ENCODE measurements at places on chromosomes 6 and 20.
A peak's percentile ranks its signal among the peaks of the same experiment; 100 is the strongest.

- no peak for DNase-seq
These were observed 5.9 kb downstream of the RBM38 start for GRCh38 chr20:57396984-57397692.

- DNase-seq: peak; percentile 75
These were observed 496 bp downstream of the TMEM242 start for GRCh38 chr6:157322792-157323254.

DNA sequence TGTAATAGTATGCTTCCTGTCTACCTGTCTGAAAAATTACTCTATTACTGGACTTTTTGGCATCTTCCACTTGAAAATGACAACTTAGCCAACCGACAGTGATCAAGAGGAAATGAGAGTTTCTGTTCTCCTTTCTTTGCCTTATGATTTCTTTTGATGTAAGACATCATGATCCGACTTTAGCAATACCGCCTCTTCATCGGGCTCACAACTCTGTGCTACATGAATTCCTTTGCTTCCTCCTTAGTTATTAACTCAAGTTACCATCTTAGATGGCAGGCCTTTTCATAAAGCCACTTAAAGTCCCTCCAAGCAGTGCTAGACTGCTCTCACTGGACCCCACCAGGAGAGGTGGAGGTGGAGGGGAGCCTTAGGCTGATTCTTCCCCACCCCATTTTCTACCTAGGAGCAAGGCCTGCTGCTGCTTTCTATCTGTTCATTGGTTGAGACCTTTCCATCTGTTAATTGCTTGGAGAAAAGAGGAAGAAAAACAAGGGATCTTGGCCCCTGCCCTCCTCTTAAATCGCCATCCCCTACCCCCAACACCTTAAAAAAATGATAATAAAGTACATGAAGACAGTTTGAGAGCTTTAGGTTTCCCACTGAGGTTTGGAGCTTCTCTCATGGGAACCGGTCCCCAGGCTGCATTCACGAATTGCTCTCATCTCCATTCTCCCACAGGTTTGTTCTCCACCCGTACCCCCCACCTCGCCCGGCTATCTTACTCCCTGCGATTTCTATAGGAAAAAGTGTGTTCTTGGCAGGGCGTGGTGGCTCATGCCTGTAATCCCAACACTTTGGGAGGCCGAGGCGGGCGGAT is 21.6 kb upstream of the MCM3 start:
- no peak for DNase-seq

GRCh38 chr20:59636766-59637370 is 32.5 kb downstream of the PHACTR3 start:
- no peak for DNase-seq

- DNase-seq: peak; percentile 41
These were observed 142.1 kb downstream of the MYB start for GRCh38 chr6:135323202-135323668.

DNA sequence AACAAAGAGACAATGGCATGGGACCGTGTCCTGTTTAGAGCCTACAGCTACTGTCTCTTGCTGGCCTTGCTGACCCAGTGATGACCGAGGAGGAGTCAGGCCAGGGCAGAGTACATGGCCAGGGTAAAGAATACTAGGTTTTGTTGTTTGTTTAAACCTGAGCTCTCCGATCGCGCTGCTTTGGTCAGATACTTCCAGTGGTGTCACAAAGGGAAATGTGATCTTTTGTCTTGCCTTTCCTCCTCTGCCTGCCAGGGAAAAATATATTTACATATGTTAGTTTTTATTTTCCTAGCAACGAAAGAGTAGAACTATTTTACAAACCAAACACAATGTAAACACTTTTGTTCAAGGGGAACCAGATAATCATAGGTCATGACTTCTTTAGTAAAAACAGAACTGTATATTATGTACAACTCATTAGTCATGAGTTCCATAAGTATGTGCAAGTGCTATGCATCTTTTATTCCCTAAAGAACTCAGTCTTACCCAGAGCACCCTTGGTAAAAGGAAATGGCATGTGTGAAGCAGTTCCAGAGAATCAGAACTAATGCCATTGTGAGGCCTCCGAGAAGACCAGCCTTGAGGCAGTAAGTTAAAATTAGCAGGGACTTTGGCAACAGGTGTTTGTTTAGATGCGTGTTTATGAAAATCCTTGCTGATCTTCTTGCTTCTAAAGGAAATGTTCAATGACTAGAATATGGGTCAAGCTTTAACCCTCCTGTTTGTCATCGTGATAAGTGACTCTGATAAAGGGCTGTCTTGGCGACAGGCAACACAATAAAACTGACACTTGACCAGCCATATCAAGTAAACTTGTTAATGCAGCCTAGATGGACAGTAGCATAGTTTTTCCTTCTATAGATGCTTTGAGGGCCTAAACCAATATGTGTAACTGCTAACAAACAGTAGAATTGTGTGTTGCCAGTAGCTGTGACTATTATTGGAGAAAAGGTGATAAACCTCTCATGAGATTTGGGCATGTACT is 204.6 kb downstream of the NKAIN2 start:
- DNase-seq: no peak

DNA sequence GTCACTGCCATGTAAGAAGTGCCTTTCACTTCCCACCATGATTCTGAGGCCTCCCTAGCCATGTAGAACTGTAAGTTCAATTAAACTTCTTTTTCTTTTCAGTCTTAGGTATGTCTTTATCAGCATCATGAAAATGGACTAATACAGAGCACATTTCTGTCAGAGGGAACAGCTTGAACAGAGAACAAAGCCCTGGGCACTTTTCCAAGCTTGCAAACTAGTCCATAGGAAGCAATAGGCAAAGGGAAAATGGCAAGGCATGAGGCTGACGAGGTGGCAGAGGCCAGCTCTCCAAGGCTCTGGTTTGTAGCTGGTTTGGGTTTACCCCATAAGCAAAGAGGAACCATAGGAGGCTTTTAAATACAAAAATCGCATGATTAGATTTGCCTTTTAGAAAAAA is 185.1 kb upstream of the HDDC2 start:
- no peak for DNase-seq

GRCh38 chr20:45350217-45350616 is 2.0 kb upstream of the SDC4 start:
- no peak for DNase-seq

DNA sequence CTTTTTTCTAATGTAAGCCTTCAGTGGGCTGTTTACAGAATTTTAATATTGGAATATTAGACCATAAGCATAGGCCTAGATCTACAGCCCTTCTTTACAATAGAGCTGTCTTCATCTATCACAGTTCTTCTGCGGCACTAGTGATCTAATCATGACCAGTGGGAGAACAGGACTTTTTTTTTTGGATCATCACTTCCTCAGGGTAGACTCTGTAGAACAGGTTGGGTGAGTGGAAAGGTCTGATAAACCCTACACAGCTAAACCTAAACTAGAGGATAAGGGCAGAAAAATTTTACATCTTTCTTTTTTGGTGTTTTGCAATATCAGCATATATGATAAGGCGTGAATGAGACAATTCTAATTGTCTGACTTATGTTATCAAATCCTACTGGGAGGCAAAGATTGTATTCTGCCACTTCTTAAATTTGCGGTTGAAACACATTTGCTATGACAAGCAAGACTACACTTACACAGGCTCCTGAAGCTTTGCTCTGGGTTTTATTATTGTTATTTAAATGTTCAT is 52.2 kb downstream of the GOPC start:
- DNase-seq: no peak

DNA sequence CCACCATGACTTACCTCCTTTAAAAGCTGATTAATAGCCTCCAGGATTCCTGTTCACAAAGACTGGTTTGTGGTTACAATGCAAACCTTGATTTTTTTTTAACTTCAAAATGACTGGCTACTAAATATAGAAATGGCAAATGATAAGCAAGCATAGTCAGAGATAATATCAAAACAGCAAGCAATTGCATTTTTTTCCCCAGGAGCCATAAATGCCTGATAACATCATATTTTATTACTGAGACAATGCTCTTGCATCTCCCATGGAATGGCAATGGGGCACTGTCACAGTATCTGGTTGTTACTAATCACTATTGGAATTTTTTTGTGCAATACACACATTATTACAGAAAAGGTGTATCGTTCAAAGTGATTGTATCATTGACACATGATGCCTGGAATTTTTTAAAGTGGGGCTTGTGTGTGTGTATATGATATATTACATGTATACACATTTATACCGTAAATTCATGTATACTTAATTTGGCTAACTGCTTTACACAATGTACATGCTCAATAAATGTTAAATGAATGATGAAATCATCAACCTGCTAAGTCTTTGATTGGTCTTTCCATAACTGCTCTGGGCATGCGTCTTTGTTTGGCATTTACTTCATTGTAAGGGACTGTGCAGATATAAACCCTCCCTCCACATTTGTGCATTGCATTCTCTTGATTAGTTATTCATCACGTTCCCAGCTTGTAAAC is 980 bp upstream of the SALL4 start:
- no peak for DNase-seq

- no peak for DNase-seq
These were observed 246.6 kb downstream of the GRIK2 start for GRCh38 chr6:101640131-101640530.

GRCh38 chr6:152783217-152783878 is 32.8 kb downstream of the VIP start:
- no peak for DNase-seq

GRCh38 chr6:27591699-27592480 is 119.0 kb upstream of the ZNF184 start:
- DNase-seq: no peak

GRCh38 chr6:134065706-134066105 is 13.3 kb upstream of the SLC2A12 start:
- no peak for DNase-seq

GRCh38 chr6:34990971-34991560 is 102.0 kb downstream of the ANKS1A start:
- DNase-seq: no peak

GRCh38 chr20:50294164-50295088 is 103.8 kb downstream of the CEBPB start:
- DNase-seq: no peak

GRCh38 chr6:43665376-43665775 is 20.5 kb downstream of the RSPH9 start:
- no peak for DNase-seq

GRCh38 chr6:143744551-143745165 is 66.9 kb downstream of the PHACTR2 start:
- no peak for DNase-seq

GRCh38 chr6:95865857-95866256 is 149.9 kb upstream of the FUT9 start:
- no peak for DNase-seq

- DNase-seq: no peak
These were observed 76.5 kb downstream of the CDKAL1 start for GRCh38 chr6:20610636-20611370.

DNA sequence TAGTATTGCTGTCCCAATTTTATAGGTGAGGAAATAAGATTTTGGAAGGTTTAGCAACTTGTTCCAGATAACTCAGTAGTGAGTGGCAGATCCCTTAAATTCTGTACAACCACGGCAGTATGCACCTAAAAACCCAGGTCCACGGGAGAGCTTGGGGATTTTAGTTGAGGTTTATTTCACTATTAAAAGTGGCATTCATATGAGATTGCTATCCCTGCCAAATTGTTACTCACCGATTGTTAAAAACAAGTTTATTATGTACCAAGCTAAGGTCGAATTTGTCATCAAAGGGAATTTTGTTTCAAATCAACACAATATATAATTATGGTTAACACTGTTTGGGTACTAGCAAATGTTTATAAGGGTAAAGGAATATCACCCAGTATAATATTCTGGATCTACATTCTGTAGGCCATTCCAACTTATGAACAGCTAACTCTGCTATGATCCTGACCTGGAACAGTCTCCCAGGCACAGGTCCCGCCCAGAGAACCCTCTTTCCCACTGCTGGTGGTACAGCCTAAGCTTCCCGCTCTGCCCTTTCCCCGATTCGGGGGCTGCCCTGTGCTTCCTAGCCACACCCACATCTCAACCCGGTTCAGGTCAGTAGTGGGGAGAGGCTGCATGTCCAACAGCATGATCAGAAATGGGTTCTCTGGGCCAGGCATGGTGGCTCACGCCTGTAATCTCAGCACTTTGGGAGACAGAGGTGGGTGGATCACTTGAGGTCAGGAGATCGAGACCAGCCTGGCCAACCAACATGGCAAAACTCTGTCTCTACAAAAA is 24.9 kb downstream of the GPLD1 start:
- no peak for DNase-seq

- no peak for DNase-seq
These were observed 27.1 kb downstream of the GSTA2 start for GRCh38 chr6:52736145-52736544.

DNA sequence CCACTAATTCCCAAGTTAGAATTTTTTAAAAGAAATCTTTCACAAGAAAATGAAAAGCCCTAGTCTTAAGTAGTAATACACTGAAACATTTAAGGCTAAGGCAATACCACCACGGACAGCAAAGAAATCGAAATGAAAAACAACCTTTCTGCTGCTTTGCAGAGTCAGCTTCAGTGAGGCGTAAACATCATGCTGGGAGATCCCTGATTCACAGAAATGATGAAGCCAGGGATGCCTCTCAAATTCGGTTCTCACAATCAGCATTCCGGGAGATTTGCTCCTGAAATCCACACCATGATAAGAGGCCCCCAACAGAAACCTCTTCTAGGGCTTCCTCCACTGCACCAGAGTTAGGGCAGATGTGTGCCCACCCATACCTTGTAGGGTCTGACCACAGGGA is 18.6 kb downstream of the RRBP1 start:
- no peak for DNase-seq

- DNase-seq: no peak
These were observed 67.2 kb upstream of the PTGIS start for GRCh38 chr20:49635166-49635565.

DNA sequence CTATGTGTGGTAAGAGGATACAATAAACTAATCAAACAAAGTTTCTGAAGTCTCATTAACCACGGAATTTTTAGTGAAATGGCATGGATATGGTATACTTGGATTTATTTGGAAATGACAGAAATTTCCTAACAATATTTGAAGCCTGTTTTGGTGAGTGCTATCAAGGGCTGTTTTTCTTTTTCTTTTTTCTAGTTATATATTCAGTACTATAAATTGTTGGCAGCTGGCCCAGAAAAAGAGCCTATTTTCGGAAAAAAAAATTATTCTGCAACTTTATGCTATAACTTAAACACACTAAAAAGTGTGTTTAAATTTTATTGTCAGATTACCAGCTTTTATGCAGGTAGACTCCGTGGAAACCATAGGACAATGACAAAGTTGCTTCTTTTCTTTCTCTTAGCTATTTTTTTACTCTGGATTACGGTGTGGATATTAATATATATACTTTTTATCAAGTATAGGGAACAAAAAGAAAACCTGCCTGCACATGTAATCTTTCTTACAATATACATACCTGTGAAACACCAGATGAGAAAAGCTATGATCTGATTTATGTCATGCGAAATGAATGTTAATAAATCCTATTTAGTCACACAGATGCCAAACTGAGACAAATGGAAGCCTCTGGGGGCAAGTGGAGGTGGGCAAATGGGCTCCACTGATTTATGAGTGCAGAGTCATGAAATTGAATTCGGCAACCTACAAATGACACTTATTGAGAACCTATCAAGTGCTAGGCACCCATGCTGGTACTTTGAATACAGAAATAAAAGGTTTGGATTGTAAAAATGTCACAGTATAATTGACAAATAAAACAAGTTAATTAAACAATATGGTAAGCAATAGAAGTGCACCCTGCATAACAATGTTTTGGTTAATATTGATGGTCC is 919.5 kb upstream of the FLRT3 start:
- no peak for DNase-seq

- no peak for DNase-seq
These were observed 267.6 kb upstream of the PRND start for GRCh38 chr20:4454111-4454510.

GRCh38 chr20:36310215-36310981 is 4.3 kb downstream of the DLGAP4 start:
- no peak for DNase-seq
